Vagina (tissue), 2 donors: ENCODE measurements at places on chromosomes 4 and X. TPM values are rescaled to one million over a fixed set of nuclear protein-coding genes. Genes with fewer than 3 reads are reported as not detected.

ODAPH gene
- not detected for total RNA-seq

ZNF718 gene
- 5.9 TPM for total RNA-seq

CCDC110 gene
- 1.2 TPM for total RNA-seq

LANCL3 gene
- total RNA-seq, result 2.5 TPM

IL1RAPL1 gene
- total RNA-seq, result not detected

GAGE12E gene
- total RNA-seq, result not detected
